ENCODE measurements at places on chromosomes 2 and 18. TPM values are rescaled to one million over a fixed set of nuclear protein-coding genes. Genes with fewer than 3 reads are reported as not detected.

GRCh38 chr18:53850902-53851301, 373.6 kb downstream of the MBD2 start:
- no peak for DNase-seq
- no peaks in the 10 kb centered on the region for H3K27me3 ChIP-seq
- no peak overlapping the region for H3K4me3 ChIP-seq
- H3K27ac ChIP-seq = no peak overlapping the region

DNA sequence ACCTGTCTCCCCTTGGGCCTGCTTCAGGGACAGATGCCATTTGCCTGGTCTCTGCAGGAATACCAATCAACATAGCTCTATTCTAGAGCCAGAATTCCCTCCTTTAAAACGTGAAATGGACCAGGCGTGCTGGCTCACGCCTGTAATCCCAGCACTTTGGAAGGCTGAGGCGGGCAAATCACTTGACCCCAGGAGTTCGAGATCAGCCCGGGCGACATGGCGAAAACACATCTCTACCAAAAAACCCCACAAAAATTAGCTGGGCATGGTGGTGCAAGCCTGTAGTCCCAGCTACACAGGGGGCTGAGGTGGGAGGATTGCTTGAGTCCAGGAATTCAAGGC, 127.0 kb downstream of the PLEKHM3 start:
- H3K27me3 ChIP-seq = no peaks in the 10 kb centered on the region
- DNase-seq = no peak
- H3K36me3 ChIP-seq = peaks cover 2% of the 10 kb centered on the region

DNA sequence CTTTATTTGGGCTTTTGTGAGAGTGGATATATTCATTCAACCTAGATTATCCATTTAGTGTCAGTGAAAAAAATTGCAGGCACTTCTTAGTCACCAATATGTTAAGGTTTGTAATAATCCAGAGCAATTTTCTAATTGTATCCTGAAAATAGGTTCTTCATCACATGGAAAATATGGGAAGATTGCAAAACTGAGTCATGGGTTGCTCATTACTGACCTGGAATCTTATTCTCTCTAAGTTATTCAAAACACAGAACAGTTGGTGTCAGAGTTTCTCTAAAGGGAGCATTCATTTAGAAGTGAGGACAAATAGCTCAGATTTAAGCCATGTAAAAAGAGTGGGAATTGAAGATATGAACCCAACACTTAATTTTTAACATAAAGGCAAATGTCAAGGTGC, 181.3 kb downstream of the IKZF2 start:
- no peak overlapping the region for H3K27ac ChIP-seq
- no peak overlapping the region for H3K4me3 ChIP-seq
- DNase-seq = no peak
- H3K4me1 ChIP-seq = no peaks in the 10 kb centered on the region

VWA3B gene
- total RNA-seq = 1.0 TPM

GPR35 gene
- 2.1 TPM for total RNA-seq

OR6B2 gene
- not detected for total RNA-seq

CCDC138 gene
- total RNA-seq = 3.2 TPM

HOXD10 gene
- total RNA-seq = not detected

HOXD3 gene
- 9.8 TPM for total RNA-seq
